Psoas muscle (tissue), 8 donors: ENCODE measurements at places on chromosomes 7 and 10. TPM values are rescaled to one million over a fixed set of nuclear protein-coding genes. Genes with fewer than 3 reads are reported as not detected.

DNA sequence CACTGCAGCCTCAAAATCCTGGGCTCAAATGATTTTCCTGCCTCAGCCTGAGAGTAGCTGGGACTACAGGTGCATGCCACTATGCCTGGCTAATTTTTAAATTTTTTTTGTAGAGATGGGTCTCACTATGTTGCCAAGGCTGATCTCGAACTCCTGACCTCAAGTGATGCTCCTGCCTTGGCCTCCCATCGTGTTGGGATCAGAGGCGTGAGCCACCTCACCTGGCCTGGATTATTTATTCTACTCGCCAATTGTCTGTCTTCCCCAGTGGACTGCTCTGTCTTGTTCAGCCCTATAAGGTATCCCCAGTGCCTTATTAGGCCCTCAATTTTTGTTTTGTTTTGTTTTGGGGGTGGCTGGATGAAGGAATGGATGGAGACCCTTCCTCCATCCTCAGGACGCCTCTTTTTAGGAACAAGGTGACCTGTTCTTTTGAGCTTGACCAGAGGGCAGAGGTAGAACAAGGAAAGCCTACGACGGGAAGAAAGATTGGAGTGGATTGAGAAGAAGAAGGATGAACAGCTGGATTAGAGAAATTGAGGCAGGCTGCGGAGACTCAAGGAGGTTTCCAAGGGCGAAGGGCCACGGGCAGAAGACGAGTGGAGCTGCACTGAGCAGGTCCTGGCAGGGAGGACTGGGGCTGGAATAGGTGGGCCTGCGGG lies 541 bp upstream of the DENND10 start:
- no peak for DNase-seq
- H3K4me1 ChIP-seq, result peaks cover 5% of the 10 kb centered on the region
- no peaks in the 10 kb centered on the region for H3K27me3 ChIP-seq
- peak overlapping the region; percentile 87 for H3K4me3 ChIP-seq
- H3K36me3 ChIP-seq, result peaks cover 15% of the 10 kb centered on the region
- peak overlapping the region; percentile 30 for H3K27ac ChIP-seq

GRCh38 chr10:15305634-15306033 lies 65.5 kb downstream of the FAM171A1 start:
- no peak for DNase-seq
- no peak overlapping the region for H3K4me3 ChIP-seq
- H3K4me1 ChIP-seq, result no peaks in the 10 kb centered on the region
- H3K27me3 ChIP-seq, result no peaks in the 10 kb centered on the region

DNA sequence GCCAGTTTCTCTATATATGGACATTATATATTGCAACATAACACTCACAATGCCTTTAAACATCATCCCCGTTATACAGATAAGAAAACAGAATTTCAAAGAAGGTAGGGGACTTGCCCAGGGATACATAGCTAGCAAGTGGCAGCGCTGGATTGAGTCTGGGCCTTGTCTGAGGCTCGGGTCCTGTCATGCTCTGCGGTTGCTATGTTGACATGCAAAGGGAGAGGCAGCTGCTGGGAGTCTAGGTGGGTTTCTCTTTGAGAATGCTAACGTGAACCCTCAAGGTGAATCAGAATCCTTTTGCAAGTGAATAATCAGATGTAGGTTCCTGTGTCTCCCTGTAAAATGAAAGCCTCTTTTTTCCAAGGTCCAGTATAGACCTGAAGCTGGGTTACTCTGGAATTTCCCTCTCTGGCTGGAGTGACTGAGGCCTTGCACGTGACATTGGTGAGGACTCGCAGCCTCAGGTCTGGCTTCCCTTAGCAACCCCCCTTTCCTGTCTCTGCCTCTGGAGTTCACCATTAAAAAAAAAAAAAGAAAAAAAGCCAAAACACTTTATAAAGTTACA lies 38.9 kb downstream of the TCF7L2 start:
- no peak overlapping the region for H3K27ac ChIP-seq
- H3K4me3 ChIP-seq, result no peak overlapping the region
- no peaks in the 10 kb centered on the region for H3K27me3 ChIP-seq

GRCh38 chr7:93036807-93037206 lies 81.0 kb downstream of the SAMD9 start:
- H3K36me3 ChIP-seq, result no peaks in the 10 kb centered on the region
- H3K4me3 ChIP-seq, result no peak overlapping the region
- no peak for DNase-seq

- no peak overlapping the region for H3K4me3 ChIP-seq
- no peak for DNase-seq
- no peak overlapping the region for H3K27ac ChIP-seq
- no peaks in the 10 kb centered on the region for H3K36me3 ChIP-seq
- no peaks in the 10 kb centered on the region for H3K4me1 ChIP-seq
- no peaks in the 10 kb centered on the region for H3K27me3 ChIP-seq
These were observed 335.2 kb upstream of the ZNF32 start for GRCh38 chr10:43983856-43984271.

The SLC16A9 gene
- total RNA-seq, result 1.6 TPM

The LIPK gene
- not detected for total RNA-seq

The CDNF gene
- 15.4 TPM for total RNA-seq

The PGAM2 gene
- 449 TPM for total RNA-seq
